ENCODE measurements at places on chromosomes 4 and X.

GRCh38 chr4:70713453-70714078 lies 8.2 kb upstream of the RUFY3 start:
- no peak for DNase-seq

GRCh38 chr4:91198951-91199350 lies 1071.8 kb downstream of the CCSER1 start:
- DNase-seq = no peak

GRCh38 chr4:84706286-84706685 lies 123.4 kb downstream of the CDS1 start:
- DNase-seq = no peak

- no peak for DNase-seq
These were observed 34.2 kb downstream of the ATXN3L start for GRCh38 chrX:13285693-13286092.

GRCh38 chr4:51884055-51884454 lies 41.1 kb downstream of the DCUN1D4 start:
- no peak for DNase-seq
